ENCODE measurements at places on chromosomes 7 and 10.

GRCh38 chr10:62817766-62818425 is 1.7 kb upstream of the EGR2 start:
- peak; percentile 78 for DNase-seq

DNA sequence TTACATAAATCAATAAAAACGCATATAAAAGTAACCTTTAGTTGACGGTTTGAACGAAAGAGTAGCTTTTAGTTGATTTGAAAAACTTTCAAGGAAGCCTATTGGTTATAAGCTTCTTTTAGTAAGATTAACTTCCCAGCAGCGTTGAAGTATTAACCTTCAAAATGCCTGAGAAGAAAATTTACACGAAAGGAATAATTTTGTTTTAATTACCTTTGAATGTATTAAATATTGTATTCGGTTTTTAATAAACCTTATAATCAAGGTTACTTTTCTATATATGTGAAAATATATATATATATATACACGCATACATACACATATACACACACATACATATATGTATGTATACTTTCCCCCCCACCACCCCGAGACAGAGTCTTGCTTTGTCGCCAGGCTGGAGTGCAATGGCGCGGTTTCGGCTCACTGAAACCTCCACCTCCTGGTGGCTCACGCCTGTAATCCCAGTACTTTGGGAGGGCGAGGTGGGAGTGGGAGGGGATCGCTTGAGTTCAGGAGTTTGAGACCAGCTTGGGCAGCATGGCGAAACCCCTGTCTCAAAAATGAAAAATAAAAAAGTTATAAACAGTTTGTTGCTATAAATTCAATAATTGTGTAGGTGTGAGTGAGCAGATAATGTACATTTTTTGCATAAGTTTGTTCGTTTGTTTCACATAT is 57.6 kb upstream of the EZH2 start:
- peak; percentile 62 for DNase-seq

DNA sequence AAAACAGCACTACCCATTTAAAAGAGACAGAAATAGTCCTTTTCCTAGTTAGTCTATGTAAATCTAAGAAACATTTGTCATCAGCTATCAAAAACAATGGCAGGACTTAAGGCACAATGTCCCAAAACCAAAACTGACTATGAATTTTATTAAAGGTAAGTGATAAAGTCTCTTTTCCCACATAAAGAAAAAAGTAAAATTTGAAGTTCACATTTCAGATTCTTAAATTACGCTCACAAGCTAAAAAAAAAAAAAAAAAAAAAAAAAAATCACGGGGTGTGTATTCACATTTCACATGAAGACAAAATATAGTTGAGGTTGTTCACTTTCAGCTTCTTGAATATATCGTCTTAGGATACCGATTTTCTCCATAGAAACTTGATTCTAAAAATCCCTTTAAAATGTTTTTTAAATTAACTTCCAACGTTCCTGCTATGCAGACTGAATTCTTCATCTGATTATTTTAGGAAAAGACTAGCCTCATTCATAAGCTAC is 1.6 kb downstream of the P4HA1 start:
- no peak for DNase-seq

- DNase-seq, result no peak
These were observed 170.4 kb upstream of the C7orf33 start for GRCh38 chr7:148419856-148420832.

GRCh38 chr7:30896036-30896435 is 15.6 kb upstream of the AQP1 start:
- DNase-seq, result peak; percentile 64

GRCh38 chr7:47830015-47830414 is 118.3 kb downstream of the PKD1L1 start:
- no peak for DNase-seq

- DNase-seq, result peak; percentile 100
These were observed at the start of the genes PHTF2 and TMEM60 for GRCh38 chr7:77798394-77799077. PHTF2 (plus strand) TSS chr7:77798773. TMEM60 (minus strand) TSS chr7:77798434; CDS start chr7:77794373, 4,061 bp downstream.

GRCh38 chr7:56483153-56483552 is 366.9 kb upstream of the NUPR2 start:
- DNase-seq, result no peak

DNA sequence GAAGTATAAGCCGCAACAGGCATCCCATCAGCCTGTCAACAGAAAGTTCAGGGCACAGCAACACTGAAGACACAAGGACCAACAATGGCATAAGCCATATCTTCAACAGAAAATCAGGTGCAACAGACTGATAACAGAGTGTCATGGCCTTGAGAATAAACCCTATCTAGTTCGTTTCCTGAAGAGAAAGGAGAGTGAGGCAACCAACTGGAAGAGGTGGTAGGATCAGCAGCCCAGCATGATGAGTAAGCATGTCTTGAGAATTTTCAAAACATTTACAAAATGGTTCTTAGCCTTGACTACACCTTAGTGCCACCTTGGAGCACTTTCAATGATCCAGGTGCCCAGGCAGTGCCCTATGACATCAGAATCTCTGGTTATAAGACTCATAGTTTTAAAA is 290.2 kb upstream of the SEMA3C start:
- peak; percentile 24 for DNase-seq

- DNase-seq, result no peak
These were observed 28.3 kb downstream of the C10orf71 start for GRCh38 chr10:49327036-49327813.

- peak; percentile 6 for DNase-seq
These were observed 370.8 kb downstream of the GRID1 start for GRCh38 chr10:85995791-85996190.

Data from cardiac fibroblast (primary cell).